ENCODE measurements at places on chromosomes 3 and 15.

DNA sequence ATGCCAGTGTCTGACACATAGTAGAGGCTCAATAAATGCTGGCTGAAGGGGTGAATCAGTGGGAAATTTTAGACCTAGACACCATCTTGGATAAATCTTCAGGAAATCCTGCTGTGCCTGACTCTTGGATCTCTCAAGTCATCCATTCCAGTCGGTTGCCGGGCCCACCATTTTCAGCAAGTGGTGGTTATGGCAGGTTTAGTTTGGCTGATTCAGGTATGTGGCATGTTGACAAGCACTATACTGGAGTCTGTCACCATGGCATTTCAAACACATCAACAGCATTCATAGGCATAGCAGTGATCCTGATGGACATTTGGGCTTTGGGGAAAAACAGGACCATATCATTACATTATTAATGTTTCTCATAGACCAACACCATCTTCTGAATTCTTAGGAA lies 25.7 kb upstream of the APH1B start:
- no peak for DNase-seq

- no peak for DNase-seq
Observed at GRCh38 chr15:21268436-21268940, 171.8 kb downstream of the POTEB3 start.

DNA sequence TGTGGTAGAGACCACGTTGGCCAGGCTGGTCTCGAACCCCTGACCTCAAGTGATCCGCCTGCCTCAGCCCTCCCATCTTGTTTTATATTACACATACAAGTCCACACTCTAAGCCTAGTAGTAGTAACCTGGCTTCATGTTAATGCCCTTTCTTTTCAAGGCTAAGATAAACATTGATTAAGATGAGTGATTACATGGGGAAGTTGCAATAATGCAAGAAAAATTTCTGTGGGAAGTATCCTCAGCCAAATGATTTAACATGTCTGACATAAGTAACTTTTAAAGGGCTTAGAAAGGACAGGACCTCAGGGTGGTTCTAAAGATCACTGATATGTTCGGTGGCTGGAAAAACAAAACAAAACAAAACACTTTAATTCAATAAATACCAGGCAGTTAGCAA lies 72.1 kb downstream of the SFMBT1 start:
- no peak for DNase-seq

GRCh38 chr15:50821476-50821875 lies 56.0 kb upstream of the SPPL2A start:
- no peak for DNase-seq

DNA sequence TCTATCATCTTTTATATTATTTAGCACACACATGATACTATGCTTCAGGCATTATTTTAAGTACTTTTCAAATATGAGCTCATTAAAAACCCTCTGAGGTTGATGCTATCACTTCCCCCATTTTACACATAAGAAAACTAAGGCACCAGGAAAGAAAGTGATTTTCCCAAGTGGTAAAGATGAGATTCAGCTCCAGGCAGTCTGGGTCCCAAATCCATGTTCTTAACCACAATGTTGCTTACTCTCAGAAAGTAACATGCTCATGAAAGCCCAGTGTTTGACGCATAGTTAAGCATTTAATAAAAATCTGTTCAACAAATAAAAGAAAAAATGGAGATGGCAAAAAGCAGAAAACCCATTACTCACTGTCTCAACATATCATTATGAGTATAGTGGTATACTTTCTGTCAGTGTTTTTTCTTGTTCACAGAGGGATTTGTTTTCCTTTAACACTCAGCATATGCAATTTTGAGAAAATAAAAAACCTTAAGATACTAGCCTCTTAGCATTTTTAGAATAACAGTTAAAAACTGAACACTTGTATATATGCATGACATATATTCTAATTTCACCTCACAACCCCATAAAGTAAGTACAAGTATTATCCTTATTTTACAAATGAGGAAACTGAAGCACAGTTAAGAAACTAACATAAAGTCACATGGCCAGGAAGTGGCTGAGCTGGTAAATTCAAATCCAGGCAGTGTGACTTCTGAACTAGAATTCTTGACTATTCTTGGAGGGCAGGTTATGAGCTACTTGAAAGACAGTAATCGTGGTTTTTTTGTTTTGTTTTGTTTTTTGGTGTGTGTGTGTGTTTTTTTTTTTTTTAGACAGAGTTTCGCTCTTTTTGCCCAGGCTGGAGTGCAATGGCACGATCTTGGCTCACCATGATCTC lies 10.4 kb downstream of the PEAK1 start:
- no peak for DNase-seq

GRCh38 chr3:52076896-52077780 lies 20.8 kb upstream of the DUSP7 start:
- no peak for DNase-seq

DNA sequence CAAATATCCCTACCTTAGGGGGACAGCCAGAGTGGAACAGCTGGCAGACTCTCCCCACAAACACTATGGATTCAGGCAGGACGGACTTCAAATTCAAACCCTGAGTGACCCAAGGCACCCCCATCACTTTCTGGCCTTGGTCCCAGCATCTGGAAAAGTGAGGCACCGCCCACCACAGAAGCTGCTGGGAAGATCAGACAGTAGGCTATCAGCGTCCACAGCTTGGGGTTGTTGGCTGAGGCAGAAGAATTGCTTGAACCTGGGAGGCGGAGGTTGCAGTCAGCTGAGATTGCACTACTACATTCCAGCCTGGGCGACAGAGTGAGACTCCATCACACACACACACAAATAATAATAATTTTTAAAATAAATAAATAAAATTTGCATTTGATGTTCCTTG lies 8.5 kb downstream of the PFKFB4 start:
- DNase-seq: no peak

DNA sequence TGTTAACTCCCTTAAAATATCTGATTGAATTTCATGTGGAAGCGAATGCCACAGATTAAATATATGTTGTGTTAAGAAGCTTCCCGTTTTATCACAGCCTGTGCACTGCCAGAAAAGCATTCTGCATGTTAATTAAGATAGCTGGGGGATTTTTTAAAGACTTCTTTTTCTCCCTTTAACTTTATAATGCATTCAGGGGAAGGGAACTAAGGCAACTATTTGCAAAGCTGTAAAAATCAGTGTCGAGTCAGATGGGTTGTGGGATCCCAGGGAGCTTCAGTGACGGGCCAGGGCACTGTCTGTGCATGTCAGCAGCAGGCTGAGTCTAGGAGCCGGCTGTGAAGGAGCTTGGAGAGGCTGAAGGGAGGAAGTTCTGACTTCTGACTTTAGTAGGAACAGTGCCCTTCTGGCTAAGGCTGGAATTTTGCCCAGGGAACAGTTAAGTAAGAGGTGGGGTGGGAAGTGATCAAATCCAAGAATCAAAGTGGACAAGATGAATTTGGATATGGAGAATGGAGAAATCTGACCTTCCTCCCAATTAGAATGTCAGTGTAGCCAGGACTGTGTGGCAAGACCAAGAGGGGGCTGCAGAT lies 77.7 kb downstream of the ABHD5 start:
- DNase-seq: no peak

- no peak for DNase-seq
Observed at GRCh38 chr15:72281713-72282112, 9.4 kb upstream of the PARP6 start.

DNA sequence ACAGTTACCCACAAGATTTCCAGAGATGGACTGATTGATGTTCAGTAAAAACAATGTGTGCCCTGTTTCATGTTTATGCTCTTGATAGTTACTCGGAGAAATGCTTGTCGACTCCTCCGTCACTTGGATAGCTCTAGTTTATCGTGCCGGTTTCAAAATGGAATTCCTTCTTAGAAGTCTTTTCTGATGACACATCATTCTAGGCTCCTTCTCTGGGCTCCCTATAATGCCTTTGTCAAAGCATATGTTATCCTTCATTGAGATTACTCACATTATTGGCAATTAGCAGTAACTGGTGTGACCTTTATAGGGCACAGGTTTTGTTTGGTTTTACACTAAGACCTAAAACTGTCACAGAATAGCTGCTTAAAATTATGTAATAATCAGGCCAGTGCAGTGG lies 201.8 kb downstream of the CNTN6 start:
- DNase-seq: no peak

DNA sequence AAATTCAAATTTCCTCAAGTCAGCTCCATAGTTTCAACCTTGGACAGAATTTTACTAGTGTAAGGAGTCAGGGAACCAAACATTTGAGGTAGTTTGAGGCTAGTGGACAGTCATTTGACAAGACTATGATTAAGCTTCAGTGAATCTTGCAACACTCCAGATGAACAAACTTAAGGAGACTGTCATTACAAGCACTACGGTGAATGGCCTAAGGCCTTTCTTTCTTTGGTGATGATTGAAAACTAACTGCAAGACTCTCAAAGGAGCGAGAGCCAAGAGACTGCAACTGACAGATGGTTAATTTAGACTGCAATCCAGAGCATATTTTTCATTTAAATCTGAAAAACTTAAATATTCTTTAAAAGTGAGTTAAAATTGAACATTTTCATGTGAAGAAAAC lies 272.3 kb upstream of the NECTIN3 start:
- DNase-seq: no peak

GRCh38 chr15:73732930-73733329 lies 20.2 kb downstream of the INSYN1 start:
- DNase-seq: no peak

DNA sequence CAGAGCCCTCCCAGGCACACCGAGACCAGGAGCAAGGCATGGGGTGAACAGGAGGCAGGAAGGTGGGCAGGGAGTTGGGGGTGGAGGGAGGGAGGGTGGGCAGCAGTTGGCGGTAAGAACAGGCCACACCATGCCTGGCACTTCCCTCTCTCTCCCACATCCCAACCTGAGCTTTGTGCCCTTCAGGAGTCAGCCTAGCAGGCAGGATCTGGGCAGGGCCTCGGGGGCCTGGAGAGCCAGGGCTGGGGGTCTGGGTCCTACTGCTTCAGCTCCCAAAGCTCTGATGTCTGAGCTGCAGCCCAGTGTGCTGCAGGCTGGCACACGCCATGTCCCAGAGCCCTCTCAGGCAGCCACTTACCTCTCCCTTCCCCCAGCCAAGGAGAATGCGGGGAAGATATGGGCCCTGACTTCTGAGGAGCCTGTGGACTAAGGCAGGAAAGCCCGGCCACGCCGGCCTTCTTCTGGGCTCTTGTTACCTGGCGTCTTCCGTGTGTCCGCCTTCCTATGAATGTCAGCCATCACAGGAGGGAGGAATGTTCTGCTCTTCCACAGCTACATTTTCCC lies 2.9 kb upstream of the MYL3 start:
- no peak for DNase-seq

GRCh38 chr3:160588023-160588422 lies 22.7 kb upstream of the KPNA4 start:
- no peak for DNase-seq

GRCh38 chr15:78977091-78977571 lies 32.3 kb upstream of the CTSH start:
- no peak for DNase-seq

DNA sequence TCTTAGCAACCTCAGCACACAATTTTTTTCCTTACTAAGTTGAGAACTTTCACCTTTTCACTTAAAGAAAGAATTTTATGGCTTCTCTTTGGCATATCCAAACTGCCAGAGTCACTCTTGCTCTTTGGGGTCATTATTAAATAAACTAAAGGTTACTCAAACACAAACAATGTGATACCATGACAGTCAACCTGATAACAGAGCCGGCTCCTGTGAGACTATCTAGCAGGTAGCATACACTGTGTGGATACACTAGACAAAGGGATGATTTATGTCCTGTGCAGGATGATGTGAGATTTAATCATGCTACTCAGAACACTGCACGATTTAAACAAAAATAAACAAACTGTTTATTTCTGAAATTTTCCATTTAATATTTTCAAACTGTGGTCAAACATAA lies 35.6 kb downstream of the LRRFIP2 start:
- DNase-seq: no peak

DNA sequence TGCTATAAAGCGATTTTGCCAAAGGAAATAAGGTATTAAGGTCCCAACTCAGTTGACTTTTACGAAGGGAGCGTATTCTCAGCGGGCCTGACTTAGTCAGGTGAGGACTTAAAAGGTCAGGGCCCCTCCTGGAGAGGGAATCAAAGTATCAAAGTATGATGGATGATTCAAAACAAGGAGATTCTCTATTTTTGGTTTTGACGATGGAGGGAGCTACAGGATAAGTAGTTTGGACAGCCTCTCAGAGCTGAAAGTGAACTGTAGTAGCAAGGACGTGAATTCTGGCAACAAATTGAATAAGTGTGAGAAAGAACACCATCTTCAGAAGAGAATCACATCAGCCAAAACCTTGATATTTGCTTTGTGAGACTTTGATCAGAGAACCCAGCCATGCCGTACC lies 1186.5 kb downstream of the SI start:
- DNase-seq: no peak

GRCh38 chr3:97911459-97911858 lies 60.8 kb downstream of the RIOX2 start:
- no peak for DNase-seq

DNA sequence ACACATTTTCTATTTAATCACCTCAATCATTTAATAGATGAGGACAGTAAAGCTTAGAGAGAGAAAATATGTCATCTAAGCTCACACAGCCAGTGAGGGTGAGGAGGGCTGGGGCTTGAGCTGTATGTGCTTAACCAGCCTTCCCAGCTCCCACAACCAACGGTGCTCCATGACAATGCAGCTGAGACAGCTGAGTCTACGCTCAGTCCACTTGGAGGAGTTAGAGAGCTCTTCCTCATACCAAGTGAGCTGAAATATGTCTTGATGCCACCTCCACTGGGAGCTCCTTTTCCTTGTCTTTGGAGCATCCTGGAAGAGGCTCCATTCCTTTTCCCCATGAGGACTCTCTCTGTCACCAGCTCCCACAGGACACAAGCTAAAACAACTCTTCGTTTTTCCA lies 9.3 kb downstream of the HOMER2 start:
- DNase-seq: no peak

GRCh38 chr3:60160822-60161748 lies 1090.2 kb downstream of the FHIT start:
- DNase-seq: no peak

- DNase-seq: no peak
Observed at GRCh38 chr3:50157827-50158529, 2.9 kb downstream of the SEMA3F start.

DNA sequence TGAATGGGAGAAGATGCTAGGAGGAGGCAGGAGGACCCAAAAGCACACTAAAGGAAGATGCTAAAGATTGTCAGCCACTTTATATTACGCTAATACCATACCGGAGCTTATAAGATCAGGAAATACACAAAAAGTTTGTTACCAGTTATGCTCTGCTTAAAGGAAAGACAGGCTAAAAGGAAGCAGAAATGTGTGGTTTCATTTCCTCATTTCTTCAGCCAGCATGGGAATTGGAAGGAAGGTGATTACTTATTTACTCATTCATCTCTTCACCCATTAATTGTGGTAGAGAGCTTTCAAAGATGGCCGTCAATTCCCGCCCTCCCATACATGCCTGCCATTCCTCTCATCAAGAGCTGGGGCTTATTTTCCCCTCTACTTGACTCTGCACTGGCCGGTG lies 26.7 kb upstream of the TMEM158 start:
- DNase-seq: no peak
